ENCODE measurements at places on chromosomes 6 and 20.

- no peak for DNase-seq
These were observed 201.6 kb upstream of the SNX9 start for GRCh38 chr6:157621406-157621805.

DNA sequence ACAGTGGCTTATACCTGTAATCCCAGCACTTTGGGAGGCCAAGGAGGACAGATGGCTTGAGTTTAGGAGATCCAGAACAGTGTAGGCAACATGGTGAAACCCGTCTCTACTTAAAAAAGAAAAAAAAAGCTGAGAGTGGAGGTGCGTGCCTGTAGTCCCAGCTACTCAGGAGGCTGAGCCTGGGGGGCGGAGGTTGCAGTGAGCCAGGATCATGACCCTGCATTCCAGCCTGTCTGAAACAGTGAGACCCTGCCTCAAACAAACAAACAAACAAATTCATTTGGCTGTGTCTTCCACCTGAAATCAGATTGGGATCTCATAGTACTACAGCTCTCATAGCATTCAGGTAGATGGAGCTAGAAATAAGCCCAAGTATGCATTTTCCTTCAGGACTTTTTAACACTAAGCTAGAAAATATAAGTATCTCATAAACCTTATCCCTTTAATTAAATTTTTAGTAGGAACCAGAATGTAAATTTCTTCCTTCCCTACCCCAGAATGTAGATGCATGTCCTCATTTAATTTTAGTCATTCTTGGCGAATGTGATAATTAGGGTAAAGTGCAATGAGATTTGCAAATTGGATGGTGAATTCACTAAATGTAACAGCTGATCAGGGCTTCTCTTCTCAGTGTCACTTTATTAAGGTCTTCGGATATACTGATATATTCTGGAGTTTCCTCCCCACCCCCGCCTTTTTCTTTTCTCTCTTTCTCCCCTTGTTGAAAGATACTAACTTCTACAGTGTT lies 190.4 kb downstream of the CDKAL1 start:
- DNase-seq: no peak

DNA sequence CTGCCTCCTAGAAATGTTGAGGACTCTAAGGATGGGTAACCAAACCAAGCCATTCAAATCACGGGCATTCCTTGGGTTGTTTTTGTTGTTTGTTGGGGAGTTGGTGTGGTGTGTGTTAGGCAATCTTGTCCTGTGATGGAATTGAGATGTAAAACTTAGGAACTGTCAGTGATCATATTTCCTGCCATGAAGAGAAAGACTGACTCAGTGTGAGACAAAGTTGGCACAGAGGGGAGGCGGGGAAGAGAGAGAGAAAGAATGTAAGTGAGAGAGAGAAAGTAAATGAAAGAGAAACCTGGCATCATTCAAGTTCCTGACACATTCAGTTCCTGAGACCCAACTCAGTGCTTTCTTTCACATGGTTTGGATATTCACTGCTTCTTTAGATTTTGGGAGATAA lies 21.6 kb upstream of the FBXO30 start:
- no peak for DNase-seq

DNA sequence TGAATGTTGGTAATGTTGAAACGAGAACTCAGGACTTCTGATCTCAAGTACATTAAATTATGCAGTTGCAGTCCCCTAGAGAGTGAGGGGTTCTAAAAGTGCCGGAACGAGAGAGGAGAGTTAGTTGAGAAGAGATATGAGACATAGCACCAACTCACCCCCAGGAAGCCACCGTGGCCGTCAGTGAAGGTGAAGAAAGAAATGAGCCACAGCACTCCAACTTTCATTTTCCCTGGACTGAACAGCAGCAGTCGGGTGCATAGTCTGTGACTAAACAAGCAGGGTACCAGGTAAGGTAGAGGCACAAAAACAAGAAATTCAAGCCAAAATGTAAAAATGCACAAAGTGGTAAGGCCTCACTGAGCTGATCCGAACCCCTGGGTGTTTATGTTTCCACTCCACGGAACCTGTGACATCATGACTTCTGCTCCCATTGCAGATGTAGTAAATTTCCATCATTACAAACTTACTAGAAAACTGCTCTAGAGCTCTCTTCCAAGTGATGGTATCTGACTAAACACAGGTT lies 13.2 kb downstream of the ADGRF1 start:
- DNase-seq: no peak

DNA sequence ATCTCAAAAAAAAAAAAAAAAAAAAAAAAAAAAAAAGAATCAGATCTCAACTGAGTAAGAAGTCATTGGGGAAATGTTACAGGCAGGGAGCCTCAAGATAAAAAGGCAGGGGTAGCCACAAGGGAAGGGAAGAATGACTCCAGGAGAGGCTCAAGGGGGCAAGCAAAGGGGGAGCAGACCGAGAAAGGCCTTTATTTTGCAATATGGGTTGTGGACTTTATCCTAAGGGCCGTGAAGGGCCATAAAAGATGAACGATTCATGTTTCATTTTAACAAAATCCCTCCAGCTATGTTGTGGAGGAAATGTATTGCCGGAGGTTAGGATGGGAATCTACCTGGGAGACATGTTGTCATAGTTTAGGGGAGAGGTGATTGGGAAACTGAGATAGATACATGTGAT lies 25.8 kb upstream of the SEC63 start:
- DNase-seq: no peak

DNA sequence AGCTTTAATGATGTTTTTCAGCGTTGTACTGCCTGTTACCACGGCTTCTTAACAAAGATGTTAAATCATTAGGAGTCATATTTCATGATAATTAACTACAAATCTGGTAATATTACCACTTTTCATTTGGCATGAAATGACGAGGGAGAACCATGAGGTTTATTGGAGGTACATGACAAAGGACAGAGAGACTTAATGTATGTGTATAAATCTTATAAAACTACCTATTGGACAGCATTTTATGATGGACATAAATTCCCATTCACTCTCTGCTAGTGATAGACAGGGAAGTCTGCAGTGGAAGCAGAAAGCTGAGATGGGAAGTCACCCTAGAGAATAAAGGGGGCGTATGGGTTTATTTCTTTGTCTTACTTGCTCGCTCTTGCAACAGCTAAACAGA lies 949.9 kb upstream of the FLRT3 start:
- DNase-seq: no peak

DNA sequence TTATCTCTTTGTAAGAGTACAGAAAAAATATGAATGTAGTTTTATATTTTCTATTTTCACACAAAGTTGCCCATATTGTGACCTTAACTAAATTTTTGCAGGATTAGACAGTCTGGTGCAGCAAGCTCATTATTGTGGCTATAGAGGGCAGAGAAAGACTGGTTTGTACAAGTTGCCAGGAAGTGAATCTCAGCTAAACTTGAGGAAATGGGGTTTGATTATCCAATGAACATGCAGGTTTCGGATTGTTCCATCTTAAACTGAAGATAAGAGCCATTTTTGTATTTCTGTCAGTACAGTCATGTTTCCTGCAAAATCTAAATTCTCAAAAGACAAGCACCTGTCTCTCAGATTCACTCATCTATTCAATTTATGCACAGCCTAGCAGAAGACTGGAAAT lies 390.9 kb downstream of the MMUT start:
- no peak for DNase-seq

DNA sequence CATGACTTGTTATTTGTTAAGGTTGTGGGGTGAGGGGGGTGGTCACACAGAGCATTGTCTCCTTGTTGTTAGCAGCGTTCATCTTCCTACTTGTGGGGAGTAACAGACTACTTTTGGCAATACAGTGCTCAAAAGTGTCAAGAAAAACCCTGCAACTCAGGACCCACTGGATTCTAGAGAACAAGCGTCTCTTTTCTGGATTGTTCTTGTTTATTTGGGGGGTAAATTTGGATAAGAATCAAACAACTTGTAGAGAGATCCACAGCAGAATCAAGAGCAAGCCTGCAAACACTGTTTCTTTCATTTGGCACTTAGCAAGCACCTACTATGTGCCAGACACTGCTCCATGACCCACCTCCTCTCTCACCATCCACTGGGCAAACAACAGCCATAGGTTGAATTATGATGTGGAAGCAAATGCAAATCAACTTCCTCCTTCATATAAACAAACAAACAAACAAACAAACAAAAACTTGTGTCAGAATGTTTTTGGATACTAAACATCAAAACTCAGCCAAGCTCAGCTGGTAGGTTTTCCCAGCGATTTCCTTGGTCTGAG lies 4.0 kb upstream of the NR2E1 start:
- DNase-seq: no peak

DNA sequence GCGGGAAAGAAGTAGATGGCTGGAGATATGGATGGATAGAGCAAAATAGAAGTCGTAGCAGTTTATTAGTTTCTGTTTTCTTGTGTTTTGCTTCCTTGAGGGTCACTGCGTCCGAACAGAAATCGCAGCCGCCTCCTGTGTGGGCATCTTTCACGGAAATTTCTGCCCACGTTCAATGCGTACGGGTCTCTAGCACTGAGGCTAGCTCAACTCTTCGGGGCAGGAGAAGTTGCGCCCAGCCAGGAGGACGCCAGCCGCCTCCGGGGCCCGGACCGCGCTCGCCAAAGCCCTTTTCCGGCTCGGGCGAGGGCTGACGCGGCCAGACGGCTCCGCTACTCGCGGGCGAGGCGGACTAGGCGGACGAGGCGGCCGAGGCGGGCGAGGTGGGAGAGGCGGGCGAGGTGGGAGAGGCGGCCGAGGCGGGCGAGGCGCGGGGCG lies 814 bp downstream of the TFAP2B start:
- DNase-seq: no peak

GRCh38 chr6:120228297-120228696 lies 878.7 kb upstream of the MAN1A1 start:
- DNase-seq: no peak

GRCh38 chr6:158503222-158503621 lies 56.7 kb upstream of the TMEM181 start:
- no peak for DNase-seq

- no peak for DNase-seq
These were observed 55.5 kb upstream of the SGK1 start for GRCh38 chr6:134373282-134373922.

DNA sequence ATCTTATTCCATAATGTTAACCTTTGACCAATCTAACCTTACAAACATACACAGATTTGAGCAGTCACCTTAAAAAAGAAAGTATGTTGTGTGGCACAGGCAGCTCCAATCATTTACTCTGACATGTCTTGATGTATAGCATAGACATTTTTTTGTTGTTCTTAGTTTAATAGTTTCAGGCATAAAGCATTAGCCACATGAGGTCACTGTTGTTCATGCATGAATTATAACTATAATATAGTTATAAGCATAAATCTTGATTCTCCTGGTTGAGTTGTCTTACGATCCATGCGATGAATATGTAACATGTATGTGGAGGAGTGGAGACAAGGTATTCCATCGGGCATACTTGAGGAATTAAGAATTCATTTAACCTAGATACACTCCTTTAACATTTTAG lies 26.1 kb upstream of the NKAIN2 start:
- DNase-seq: no peak

GRCh38 chr6:31729515-31729978 lies 448 bp upstream of the DDAH2 start:
- peak; percentile 53 for DNase-seq

GRCh38 chr6:71336901-71337300 lies 48.3 kb downstream of the OGFRL1 start:
- DNase-seq: no peak

GRCh38 chr6:91782802-91783201 lies 1195.9 kb upstream of the MAP3K7 start:
- no peak for DNase-seq

DNA sequence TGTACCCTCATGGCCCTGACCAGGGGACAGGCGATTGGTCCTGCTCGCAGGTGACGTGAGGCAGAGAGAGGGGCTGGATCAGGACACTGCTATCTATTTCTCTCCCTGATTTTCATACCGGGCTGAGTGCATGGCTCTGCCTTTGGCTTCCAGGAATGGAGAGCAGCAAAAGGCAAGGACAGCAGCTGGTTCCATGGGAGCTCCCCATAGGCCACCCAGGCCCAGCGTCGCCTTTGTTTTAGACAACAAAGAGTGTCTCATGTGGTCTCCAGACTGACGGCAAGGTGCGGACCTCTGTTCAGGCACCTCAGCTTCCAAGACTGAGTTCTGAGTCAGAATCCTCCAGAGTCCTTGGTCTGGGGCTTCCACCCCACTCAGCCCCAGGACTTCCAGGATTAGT lies 123.1 kb downstream of the VEGFA start:
- DNase-seq: no peak

DNA sequence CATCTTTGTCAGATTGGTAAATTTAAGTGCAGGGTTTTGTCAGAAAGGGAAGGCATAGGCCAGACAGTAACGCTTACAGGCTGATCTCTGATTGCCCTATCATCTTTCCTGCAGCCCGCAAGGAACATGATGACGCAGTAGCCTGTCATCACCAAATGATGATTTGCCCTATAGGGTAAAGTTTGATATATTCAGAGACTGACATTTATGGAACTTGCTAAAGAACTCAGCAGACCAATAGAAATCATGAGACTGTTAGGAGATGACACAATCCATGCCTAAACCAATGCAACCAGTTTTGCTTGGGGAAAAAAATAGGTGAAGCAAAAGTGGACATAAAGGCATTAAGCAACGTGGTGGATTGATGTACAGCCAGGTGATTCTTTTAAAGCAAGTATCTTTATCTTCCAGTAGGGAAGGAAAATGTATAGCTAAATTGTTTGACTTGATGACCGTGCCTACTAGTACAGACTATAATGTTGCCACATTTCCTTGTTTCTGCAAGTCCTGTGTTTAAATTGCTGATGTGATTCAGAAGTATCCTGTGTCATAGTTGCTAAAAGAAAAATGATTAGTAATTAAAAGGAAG lies 2.4 kb downstream of the NUS1 start:
- DNase-seq: peak; percentile 17

DNA sequence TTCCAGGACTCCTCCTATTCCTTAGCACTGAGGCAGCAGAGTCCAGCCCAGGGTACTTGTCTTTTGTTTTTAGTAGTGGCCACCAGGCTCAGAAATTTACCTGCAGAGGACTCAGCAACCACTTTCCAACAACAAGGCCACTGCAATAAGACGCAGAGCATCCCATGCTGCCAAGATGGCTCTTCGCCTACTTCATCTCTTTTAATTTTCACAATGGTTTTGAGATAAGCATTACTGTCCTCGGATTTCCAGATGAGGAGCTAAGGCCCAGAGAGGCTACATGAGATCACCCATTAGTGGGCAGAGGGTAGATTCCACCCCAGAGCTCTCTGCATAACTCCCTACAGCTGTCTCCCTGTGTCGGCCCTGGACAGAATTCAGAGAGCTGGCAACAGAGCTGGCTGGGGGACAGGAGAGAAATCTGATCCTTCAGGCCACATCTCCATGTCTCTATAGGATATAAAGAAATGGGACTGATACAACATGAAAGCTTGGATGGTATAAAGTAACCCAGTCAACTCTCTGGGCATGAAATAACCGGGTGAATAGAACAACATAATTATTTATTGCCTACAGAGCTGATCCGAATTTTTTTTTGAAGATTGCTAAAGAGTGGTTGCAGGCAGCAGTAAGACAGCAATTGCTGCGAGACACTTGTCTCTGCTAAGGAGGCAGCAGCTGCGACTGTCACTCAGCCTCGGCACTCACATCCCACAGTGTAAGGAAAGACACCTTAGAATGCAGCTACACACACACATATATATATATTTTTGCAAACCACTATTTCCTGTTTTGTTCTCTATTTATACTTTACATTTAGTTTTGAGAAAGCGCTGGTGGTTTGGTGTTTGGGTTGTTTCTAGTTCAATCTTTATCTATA lies 37.2 kb downstream of the SCML4 start:
- DNase-seq: no peak

- DNase-seq: no peak
These were observed 644 bp downstream of the MAD2L1BP start for GRCh38 chr6:43636308-43636659.
